ENCODE measurements at places on chromosomes 7 and 10.

DNA sequence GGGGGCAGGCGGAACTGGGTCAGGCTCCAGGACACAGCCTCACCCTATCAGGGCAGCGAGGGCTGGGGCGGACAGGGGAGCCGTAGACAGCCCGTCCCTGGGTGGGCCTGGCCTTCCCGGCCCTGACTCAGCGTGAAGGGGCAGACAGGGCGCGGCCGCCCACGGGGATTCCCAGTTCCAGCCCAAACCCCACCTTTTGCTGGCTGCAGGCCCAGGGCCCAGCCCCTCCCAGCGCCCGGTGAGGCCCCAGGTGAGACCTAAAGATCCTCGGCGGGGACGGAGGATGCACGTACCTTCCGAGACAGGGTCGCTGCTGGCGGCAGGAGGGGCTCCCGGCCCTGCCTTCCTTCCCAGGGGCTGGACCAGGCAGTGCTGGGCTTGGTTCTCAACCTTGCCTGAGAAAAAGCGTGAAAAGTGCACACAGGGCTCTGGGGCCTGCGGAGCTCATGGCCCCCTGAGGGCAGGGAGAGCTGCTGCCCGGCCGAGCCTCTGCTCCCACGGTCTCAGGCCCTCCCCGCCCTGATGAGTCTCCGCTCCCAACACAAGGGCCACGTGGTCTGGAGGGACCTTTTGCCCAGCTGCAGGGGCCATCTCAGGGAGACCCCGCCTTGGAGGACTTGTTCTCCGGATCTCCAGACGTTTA lies 43.9 kb upstream of the DNAJB6 start:
- no peak for DNase-seq

DNA sequence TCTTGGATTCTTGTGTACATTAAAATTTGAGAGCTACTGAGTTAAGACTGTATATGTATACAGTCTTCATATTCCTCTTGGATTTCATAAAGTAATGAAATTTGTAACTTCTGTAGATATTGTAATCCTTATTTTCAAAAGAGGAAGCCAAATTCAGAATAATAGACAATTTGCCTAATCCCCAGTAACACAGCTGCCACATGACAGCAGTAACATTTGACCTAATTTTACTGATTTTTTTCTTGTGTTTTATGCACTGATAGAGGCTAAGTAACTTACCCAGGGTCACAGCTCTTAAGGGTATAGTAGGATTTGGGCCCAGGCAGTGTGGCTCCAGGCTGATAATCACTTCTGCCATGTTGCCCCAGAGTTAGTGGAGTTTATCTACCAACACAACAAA lies 40.4 kb upstream of the IL6 start:
- no peak for DNase-seq

DNA sequence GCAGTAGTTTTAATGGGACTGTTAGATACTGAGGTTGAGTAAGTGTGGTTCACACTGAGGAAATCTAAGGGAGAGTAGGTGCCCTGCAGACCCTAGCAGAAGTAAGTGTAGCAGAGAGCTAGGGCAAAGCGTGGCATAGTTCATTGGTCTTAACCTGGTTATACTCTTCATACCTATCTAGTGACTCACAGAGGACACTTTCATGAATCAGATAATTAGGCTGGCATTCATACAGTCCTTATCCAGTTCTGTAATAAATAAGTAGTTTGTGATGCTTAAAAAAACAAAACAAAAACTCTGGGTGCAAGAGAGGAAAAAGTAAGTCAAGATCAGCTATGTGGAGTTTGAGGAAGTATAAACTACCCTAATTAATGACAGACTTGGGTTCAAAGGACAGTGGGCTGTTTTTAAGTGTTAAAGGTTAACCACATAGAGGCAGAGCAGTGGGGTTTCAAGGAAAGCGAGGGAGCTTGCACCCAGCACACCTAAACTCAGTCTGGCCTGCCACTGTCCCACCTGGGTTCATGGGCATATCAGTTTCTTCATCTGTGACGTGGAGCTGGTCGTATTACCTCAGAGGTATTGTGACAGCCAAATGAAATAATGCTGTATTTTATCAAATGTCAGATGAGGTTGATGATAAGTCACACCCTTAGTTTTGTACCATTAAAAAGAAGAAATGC lies 27.1 kb downstream of the LMTK2 start:
- DNase-seq = peak; percentile 60

DNA sequence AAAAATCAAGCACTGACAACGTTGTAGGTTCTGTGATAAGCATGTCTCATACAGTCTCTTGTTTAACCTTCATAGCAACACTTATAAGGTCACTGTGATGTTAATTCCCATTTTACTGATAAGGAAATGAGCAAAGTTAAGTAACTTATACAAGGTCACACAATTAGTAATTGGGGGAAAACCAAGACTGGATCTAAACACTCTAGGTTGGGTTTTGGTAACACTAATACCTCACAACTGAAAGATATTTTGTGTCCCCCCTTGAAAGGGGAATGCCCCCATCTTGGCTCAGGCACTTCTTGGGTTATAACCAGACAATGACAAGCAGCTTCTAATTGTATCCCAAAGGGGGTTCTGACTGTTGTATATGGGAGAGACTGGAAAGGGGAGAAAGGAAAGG lies 36.0 kb upstream of the ABCB4 start:
- DNase-seq = no peak

DNA sequence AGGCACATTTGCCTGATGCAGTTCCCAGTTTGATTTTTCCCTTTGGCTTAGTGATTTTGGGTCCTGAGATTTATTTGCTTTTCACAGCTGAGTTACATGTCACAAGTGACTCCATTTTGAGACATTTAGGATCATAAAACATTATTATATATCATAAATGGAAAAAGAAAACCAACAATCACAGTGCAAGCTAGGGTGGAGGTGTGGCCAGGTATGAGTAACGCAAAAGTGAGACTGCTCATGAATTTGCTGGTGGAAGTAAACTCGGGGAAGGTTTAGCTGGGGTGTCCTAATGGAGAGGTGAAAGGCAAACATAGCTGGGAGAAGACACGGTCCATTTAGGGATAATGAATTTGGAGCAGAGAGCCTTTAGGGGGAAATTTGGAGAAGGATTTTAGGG lies 21.7 kb upstream of the UCN3 start:
- no peak for DNase-seq

DNA sequence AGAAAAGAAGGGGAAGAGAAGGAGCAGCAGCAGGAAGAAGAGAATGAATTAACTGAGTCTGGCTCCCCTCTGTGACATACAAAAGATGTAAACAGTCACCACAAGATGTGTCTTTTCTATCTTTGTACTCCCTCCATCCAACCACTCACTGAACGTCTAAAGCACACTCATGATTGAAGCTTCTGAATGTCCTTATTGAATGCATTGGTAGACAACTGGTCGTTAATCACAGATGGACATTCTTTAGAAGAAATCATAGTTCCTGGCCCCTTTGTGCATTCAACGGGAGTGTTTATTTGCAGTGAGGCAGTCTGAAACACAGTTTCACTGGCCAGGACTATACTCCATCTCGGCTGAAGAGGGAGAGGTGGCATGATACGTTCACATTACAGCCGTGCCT lies 206.3 kb upstream of the KMT2E start:
- DNase-seq = no peak

- DNase-seq = no peak
Observed at GRCh38 chr7:119931230-119931824, 341.6 kb upstream of the KCND2 start.

GRCh38 chr10:95290461-95291364 lies at the start of gene PDLIM1:
TSS of gene PDLIM1 (minus strand) at chr10:95291003. CDS start at chr10:95290915, 88 bp downstream.
- peak; percentile 46 for DNase-seq

GRCh38 chr7:105954711-105955110 lies 8.4 kb upstream of the CDHR3 start:
- DNase-seq = no peak

DNA sequence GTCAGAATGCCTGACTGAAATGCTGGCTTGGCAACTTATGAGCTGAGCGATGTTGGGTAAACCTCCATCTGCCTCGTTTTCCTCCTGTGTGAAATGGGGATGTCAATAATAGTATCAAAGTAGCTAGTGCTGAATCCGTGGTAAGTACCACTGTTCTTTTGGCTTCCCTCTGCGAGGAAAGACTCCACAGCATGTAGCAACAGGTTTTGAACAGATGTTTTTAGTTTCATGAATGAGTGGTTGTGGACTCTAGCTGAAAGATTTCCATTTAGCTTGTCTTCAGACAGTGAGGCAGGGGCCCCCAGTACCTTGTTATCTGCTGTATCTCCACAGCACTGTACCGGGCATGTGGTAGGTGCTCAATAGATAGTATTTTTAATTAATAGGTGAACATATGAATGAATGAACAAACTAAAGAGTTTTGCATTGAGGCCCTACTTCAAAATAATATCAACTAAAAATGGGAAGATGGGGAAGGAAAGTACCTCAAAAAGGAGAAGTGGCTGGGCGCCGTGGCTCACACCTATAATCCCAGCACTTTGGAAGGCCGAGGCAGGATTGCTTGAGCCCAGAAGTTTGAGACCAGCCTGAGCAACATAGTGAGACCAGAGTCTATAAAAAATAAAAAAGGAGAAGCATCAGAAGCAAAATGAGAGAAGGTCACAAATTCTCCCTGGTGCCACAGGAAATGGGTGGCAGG lies 5.6 kb upstream of the DLG5 start:
- DNase-seq = no peak

- no peak for DNase-seq
Observed at GRCh38 chr10:14491811-14492210, 161.1 kb upstream of the FRMD4A start.

GRCh38 chr10:73225518-73225917 lies 21.5 kb downstream of the DNAJC9 start:
- no peak for DNase-seq

GRCh38 chr7:14351167-14351566 lies 361.7 kb upstream of the ETV1 start:
- DNase-seq = no peak

DNA sequence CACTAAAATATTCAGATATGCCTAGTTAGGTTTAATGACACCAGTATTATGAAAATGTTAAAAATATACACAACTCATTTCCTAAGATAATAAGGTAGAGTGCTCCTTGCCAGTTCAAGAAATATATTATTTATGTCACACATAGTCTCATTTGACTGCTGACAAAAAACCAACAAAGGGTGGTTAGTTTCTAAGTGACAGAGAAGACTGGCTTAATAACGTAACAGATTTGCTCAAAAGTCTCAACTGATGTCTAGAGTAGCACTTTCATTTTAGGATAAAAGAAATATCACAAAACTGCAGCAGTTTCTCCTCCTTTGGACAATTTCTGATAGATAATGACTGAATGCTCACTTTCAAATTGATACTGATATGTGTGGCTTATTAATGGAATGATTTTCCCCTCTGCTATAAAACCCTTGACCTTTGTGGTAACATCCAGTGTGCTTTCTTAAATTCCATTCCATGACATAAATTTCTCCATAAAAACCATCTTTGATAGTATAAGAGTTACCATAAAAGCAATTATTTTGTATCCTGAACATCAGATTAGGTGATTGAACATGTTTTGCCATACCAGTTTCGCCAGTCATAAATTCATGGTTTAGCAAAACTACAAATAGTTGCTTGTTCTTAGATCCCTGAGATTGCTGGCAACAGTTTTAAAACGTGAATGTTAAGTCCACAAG lies 94.2 kb downstream of the NRBF2 start:
- no peak for DNase-seq

DNA sequence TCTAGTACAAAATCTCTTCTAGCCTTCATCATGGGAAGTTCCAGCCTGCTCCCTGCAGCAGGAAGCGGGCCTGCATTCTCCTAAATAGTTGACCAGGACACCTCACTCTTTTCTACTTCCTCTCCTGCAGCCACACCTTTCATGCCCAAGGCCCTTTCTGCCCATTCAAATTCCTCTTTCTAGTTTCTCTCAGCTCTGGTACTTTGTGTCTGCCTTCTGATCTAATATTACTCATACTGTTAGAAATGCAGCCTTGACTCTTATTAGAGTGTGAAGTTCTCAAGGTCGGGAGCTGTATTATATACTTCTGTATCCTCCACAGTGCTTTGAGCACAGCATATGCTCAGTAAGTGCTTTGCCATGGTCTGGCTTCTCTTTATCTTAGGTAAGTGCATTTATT lies 103.1 kb downstream of the PRKCQ start:
- DNase-seq = no peak

DNA sequence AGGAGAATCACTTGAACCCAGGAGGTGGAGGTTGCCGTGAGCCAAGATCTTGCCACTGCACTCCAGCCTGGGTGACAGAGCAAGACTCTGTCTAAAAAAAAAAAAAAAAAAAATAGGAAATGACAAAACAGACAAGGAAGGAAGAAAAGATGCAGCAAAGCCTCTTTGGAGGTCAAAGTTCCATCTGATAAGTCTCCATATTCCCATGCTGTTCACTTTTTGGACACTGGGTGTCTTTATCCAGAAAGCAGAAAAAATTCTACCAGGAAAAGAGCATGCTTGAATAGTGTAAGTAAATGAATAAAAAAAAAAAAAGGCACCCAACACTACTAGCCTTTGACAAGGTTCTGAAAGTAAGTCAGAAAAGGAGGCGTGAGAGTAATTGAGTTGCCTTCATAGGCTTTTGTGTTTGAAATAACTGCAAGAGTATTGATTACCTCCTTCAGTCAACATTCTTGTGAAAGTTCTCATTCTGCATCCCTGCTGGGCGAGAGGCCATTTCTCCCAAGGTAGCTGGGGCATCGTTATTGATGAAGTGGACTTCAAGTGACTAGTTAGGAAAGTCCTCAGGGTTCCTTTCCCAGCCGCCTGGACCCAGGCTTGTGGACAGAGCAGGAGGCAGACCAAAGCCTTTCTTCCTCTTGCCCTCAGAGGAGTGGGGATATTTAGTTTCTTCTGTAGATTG lies 133.3 kb upstream of the KIF5B start:
- DNase-seq = peak; percentile 23

DNA sequence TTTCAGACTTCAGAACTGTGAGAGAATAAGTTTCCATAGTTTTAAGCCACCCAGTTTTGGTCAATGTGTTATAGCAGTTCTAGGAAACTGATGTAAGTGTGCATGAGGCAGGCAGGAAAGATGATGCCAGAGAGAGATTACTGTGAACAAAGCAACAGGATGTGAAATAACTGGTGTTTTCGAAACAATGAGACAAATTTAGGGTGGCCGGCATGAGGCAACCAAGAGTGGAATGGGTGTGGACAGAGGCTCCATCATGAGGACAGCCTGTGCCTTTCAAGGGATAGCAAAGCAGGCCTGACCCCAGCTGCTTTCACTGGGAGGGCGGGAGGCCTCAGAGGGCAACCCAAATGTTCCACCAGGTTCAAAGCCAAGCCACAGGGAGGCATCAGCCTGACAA lies 67.3 kb upstream of the UCN3 start:
- DNase-seq = no peak

- DNase-seq = no peak
Observed at GRCh38 chr10:56928714-56929113, 567.7 kb upstream of the ZWINT start.

Data from SW 1271 (cell line).